Uterus (tissue), 4 donors: ENCODE measurements at places on chromosomes 6 and 20. TPM values are rescaled to one million over a fixed set of nuclear protein-coding genes. Genes with fewer than 3 reads are reported as not detected.
A peak's percentile ranks its signal among the peaks of the same experiment; 100 is the strongest.

Gene FOXA2
- 0.14 TPM for total RNA-seq

Gene CSNK2B
- total RNA-seq: 157 TPM

Gene SNAI1
- total RNA-seq: 7.9 TPM

Gene SLC17A3
- total RNA-seq: not detected

Gene TP53TG5
- not detected for total RNA-seq

Gene PLCB1
- 31.6 TPM for total RNA-seq

Gene HDGFL1
- total RNA-seq: not detected

Gene MAD2L1BP
- 12.3 TPM for total RNA-seq

Gene ABHD16B
- not detected for total RNA-seq

Gene FKBP1C
- total RNA-seq: 0.29 TPM

Gene TBXT
- not detected for total RNA-seq

Gene C2
- total RNA-seq: 4.1 TPM

Gene AK9
- total RNA-seq: 13.4 TPM

DNA sequence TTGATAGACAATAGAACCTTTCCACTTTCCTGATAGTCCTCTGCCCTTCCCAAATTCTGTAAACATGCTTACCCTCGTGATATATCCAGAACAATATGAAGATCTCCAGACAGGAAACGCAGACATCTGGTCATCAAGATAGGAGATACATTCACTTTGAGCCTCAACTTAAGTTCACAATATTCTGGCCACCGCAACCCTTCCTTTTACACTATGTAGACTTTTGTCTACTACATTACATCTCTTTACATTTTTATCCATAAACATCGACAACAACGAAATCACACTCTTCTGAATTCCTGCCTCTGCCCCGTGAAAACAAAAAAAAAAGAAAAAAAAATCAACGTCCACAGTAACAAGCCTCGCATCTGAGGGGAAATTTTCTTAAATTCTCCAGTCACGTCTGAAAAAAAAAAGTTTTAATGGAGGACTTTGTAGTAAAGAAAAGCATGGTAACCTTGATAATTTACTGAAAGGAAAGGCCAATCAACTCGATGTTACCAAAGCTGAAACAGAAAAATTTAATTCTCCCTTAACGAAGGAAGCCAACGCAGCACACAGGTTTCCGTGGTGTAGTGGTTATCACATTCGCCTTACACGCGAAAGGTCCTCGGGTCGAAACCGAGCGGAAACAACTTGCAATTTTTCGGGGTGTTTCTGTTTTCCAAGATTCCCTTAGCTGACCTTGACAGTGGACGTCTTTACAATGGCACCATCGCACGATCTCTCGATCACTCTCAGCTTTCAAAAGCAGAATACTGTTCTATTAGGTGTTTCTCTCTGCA, 21.8 kb downstream of the POM121L2 start:
- no peak for DNase-seq
- H3K36me3 ChIP-seq: no peaks in the 10 kb centered on the region
- no peak overlapping the region for H3K4me3 ChIP-seq
- H3K27me3 ChIP-seq: peaks cover 89% of the 10 kb centered on the region
- H3K27ac ChIP-seq: no peak overlapping the region

DNA sequence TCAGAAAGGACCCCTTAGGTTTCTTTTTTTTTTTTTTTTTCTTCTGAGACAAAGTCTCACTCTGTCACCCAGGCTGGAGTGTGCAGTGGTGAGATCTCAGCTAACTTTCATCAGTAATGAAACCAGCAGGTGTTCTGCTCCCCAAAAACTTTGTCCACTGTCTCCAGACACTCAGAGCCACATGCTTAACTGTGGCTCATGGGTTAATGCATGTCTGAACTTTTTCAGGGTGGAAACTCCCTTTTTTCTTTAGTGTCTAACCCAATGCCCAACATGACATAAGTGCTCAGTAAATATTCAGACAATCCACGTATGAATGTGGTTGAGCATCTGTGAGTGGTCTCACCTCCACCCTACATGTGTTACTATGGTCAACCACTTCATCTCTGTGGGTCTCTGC, 45.4 kb downstream of the MYB start:
- no peak overlapping the region for H3K27ac ChIP-seq
- no peaks in the 10 kb centered on the region for H3K4me1 ChIP-seq
- no peaks in the 10 kb centered on the region for H3K27me3 ChIP-seq
- no peak overlapping the region for H3K4me3 ChIP-seq
- no peaks in the 10 kb centered on the region for H3K36me3 ChIP-seq

DNA sequence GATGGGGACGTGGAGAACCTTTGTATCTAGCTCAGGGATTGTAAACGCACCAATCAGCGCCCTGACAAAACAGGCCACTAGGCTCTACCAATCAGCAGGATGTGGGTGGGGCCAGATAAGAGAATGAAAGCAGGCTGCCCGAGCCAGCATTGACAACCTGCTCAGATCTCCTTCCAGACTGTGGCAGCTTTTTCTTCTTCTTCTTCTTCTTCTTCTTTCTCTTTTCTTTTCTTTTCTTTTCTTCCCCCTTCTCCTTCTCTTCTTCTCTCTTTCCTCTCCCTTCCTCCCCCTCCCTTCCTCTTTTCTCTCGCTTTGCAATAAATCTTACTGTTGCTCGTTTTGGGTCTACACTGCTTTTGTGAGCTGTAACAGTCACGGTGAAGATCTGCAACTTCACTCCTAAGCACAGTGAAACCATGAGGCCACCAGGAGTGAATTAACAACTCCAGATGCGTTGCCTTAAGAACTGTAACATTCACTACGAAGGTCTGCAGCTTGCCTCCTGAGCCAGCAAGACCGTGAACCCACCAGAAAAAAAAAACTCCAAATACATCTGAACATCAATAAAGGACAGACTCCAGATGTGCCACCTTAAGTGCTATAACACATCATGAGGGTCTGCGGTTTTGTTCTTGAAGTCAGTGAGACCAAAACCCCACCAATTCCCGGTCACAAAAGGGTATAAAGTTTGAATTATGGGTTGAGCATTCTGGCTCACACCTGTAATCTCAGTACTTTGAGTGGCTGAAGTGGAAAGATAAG, 19.6 kb upstream of the SERPINB1 start:
- H3K4me1 ChIP-seq: no peaks in the 10 kb centered on the region
- no peak overlapping the region for H3K27ac ChIP-seq
- no peaks in the 10 kb centered on the region for H3K36me3 ChIP-seq
- no peak overlapping the region for H3K4me3 ChIP-seq
- DNase-seq: no peak

- no peak overlapping the region for H3K4me3 ChIP-seq
- H3K27me3 ChIP-seq: no peaks in the 10 kb centered on the region
- H3K36me3 ChIP-seq: no peaks in the 10 kb centered on the region
- H3K4me1 ChIP-seq: no peaks in the 10 kb centered on the region
- DNase-seq: no peak
Measured at GRCh38 chr20:60787276-60787675, 464.8 kb upstream of the CDH4 start.

GRCh38 chr20:32870985-32871384, 12.3 kb downstream of the EFCAB8 start:
- no peaks in the 10 kb centered on the region for H3K36me3 ChIP-seq
- no peak for DNase-seq
- H3K4me3 ChIP-seq: no peak overlapping the region
- H3K4me1 ChIP-seq: no peaks in the 10 kb centered on the region
- no peak overlapping the region for H3K27ac ChIP-seq
- H3K27me3 ChIP-seq: no peaks in the 10 kb centered on the region

GRCh38 chr20:10507052-10507451, 71.9 kb downstream of the SLX4IP start:
- H3K27me3 ChIP-seq: no peaks in the 10 kb centered on the region
- peaks cover 12% of the 10 kb centered on the region for H3K4me1 ChIP-seq
- DNase-seq: no peak
- peak overlapping the region; percentile 75 for H3K27ac ChIP-seq
- no peaks in the 10 kb centered on the region for H3K36me3 ChIP-seq
- no peak overlapping the region for H3K4me3 ChIP-seq

- no peak overlapping the region for H3K27ac ChIP-seq
- no peaks in the 10 kb centered on the region for H3K36me3 ChIP-seq
- DNase-seq: no peak
- H3K4me1 ChIP-seq: no peaks in the 10 kb centered on the region
Measured at GRCh38 chr6:154123155-154123956, 84.3 kb downstream of the OPRM1 start.

DNA sequence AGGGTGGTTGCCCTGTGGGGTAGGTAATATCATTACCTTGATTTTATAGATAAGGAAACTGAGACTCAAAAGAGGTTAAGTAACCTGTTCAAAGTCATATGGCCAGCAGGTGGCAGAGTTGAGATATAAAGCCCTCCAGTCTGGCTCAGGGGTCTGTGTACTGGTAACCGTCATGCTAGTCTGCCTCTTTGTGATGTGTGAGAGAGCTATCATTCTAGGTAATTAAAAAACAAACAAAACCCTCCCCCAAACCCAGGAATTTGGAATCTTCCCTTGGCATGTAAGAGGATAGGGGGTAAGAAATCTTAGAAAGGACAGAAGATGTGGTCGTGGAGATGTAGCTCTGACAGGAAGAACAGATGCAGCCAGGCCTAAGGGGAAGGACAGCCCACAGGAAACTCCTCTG, 206.0 kb downstream of the CDC5L start:
- H3K4me3 ChIP-seq: no peak overlapping the region
- no peak overlapping the region for H3K27ac ChIP-seq
- H3K4me1 ChIP-seq: no peaks in the 10 kb centered on the region
- H3K27me3 ChIP-seq: no peaks in the 10 kb centered on the region
- peak; percentile 22 for DNase-seq

DNA sequence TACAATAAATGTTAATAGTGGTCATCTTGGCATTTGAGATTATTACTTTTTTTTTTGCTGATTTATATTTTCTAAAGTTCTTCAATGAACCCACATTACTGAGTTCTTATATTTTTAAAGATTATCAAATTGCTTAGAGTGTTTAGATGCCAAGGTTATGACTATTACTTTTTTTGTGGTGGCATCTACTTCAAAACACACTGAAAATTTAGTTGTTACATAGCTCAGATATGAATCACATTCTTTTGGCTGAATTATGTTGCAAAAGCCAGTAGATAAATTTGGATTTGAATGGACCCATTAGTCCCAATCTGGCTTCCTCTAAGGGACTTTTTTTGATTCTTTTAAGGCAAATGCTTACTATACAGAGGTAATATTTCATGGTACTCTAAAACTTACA, 8.9 kb downstream of the UTRN start:
- H3K4me1 ChIP-seq: peaks cover 4% of the 10 kb centered on the region
- no peak overlapping the region for H3K4me3 ChIP-seq
- H3K36me3 ChIP-seq: no peaks in the 10 kb centered on the region
- DNase-seq: no peak
- H3K27ac ChIP-seq: no peak overlapping the region

GRCh38 chr6:28105245-28105639, 19.2 kb upstream of the ZSCAN16 start:
- peak overlapping the region; percentile 71 for H3K4me3 ChIP-seq
- no peaks in the 10 kb centered on the region for H3K36me3 ChIP-seq
- no peak for DNase-seq
- H3K4me1 ChIP-seq: no peaks in the 10 kb centered on the region

GRCh38 chr20:43894491-43894890, 20.2 kb upstream of the TOX2 start:
- no peak overlapping the region for H3K4me3 ChIP-seq
- no peak overlapping the region for H3K27ac ChIP-seq
- DNase-seq: no peak
- H3K36me3 ChIP-seq: no peaks in the 10 kb centered on the region

- H3K27me3 ChIP-seq: no peaks in the 10 kb centered on the region
- DNase-seq: no peak
- H3K4me3 ChIP-seq: no peak overlapping the region
- no peaks in the 10 kb centered on the region for H3K36me3 ChIP-seq
- H3K27ac ChIP-seq: no peak overlapping the region
- no peaks in the 10 kb centered on the region for H3K4me1 ChIP-seq
Measured at GRCh38 chr6:124294574-124295200, 491.0 kb downstream of the NKAIN2 start.

- H3K4me1 ChIP-seq: peaks cover 14% of the 10 kb centered on the region
- H3K27ac ChIP-seq: peak overlapping the region; percentile 34
- DNase-seq: peak; percentile 70
- H3K27me3 ChIP-seq: no peaks in the 10 kb centered on the region
- H3K36me3 ChIP-seq: no peaks in the 10 kb centered on the region
- peak overlapping the region; percentile 46 for H3K4me3 ChIP-seq
Measured at GRCh38 chr20:3777716-3778629, 3.3 kb downstream of the SPEF1 start.

GRCh38 chr20:62975251-62975760, 22.8 kb downstream of the SLC17A9 start:
- H3K27ac ChIP-seq: no peak overlapping the region
- H3K27me3 ChIP-seq: peaks cover 40% of the 10 kb centered on the region

GRCh38 chr6:136235233-136235564, 14.9 kb downstream of the MTFR2 start:
- H3K27me3 ChIP-seq: no peaks in the 10 kb centered on the region
- H3K4me3 ChIP-seq: no peak overlapping the region
- no peak for DNase-seq
- H3K36me3 ChIP-seq: no peaks in the 10 kb centered on the region
- H3K4me1 ChIP-seq: no peaks in the 10 kb centered on the region

DNA sequence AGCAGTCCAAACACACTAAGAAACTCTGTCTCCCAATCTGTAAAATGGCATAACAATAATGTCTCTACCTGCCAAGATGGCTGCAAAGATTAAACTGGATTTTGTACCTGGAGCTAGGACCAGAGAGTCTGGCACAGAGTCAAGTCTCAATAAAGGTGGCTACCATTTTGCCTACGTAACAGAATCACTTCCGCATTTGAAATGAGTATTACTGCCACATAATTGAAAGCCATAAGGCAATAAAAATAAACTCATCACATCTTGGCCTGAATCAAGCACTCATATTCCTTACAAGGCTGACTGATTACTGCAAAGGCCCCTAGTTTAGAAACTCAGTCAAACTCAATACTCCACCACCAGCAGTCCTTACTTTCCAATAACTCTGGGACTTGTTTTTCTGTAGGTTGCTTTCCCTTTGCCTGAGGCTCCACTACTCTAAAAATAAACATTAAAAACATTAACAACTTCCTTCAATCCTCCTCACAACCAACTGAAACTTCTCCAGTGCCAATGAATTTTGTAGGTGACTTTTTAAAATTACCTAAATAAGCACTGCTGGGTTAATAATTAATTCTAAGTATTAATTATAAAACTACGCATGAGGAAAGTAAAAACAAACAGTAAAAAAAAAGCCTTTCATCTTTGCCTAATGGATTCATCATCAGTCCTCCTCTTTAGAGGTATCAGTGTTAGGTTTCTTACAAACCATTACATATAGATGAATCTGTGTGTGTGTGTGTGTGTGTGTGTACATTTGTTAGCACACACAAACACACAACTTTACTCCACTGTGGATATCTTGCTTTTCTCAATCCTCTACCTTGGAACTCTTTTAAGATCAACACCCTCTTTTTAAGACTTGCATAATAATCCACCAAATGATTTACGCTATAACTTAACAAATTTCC, 3.7 kb downstream of the KIF16B start:
- no peaks in the 10 kb centered on the region for H3K36me3 ChIP-seq
- no peak overlapping the region for H3K27ac ChIP-seq
- no peak for DNase-seq
- no peak overlapping the region for H3K4me3 ChIP-seq
- H3K4me1 ChIP-seq: no peaks in the 10 kb centered on the region
- H3K27me3 ChIP-seq: no peaks in the 10 kb centered on the region
